ENCODE measurements at places on chromosomes 5 and 9. TPM values are rescaled to one million over a fixed set of nuclear protein-coding genes. Genes with fewer than 3 reads are reported as not detected.

DNA sequence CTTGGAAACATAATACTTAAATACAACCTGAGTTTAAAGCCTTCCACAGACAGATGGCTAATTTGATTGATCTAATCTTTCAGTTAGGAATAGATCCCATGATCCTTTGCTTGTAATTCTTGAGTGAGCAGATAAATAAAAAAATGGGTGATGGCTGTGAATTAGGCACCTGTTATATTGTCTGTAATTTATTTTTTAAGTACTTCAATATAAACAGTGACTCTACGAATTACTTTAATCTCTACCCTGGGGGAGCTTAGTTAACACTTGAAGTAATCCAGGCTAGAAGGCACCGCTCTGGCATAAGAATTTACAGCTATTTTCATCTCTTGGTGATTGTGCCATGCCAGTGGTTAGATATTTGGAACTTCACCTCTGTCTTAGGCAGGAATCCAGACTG lies 9.0 kb downstream of the EGFLAM start:
- DNase-seq, result no peak

ALDH1A1 gene
- not detected for total RNA-seq

DND1 gene
- total RNA-seq, result 3.3 TPM

ABLIM3 gene
- total RNA-seq, result not detected

GRCh38 chr9:90840696-90841095 lies 39.1 kb downstream of the SYK start:
- DNase-seq, result no peak

Data from activated T-helper 1 cell treated with anti-CD3 and anti-CD28 coated beads, Interleukin-12 subunit alpha, Interleukin-12 subunit beta, Interleukin-2, Interleukin-4 antibody, amounts not matched to agents 30 ng/mL and 10 ng/mL and 1 ng/mL, durations not matched to agents 14 hours and 24 hours and 36 hours (primary cell).